ENCODE measurements at places on chromosomes 3 and 15. TPM values are rescaled to one million over a fixed set of nuclear protein-coding genes. Genes with fewer than 3 reads are reported as not detected.
A peak's percentile ranks its signal among the peaks of the same experiment; 100 is the strongest.

Gene HTR3E
- not detected for total RNA-seq

Gene PIK3CA
- 44.0 TPM for total RNA-seq

Gene CCR2
- not detected for total RNA-seq

Gene GOLGA8M
- total RNA-seq = 0.35 TPM

Gene SLC22A14
- 0.14 TPM for total RNA-seq

Gene GOLGA6D
- total RNA-seq = not detected

Gene LRRN1
- total RNA-seq = not detected

Gene FBXW12
- total RNA-seq = not detected

Gene ZSCAN2
- 14.1 TPM for total RNA-seq

- no peak for DNase-seq
Observed at GRCh38 chr3:107651782-107652181, 129.0 kb downstream of the BBX start.

DNA sequence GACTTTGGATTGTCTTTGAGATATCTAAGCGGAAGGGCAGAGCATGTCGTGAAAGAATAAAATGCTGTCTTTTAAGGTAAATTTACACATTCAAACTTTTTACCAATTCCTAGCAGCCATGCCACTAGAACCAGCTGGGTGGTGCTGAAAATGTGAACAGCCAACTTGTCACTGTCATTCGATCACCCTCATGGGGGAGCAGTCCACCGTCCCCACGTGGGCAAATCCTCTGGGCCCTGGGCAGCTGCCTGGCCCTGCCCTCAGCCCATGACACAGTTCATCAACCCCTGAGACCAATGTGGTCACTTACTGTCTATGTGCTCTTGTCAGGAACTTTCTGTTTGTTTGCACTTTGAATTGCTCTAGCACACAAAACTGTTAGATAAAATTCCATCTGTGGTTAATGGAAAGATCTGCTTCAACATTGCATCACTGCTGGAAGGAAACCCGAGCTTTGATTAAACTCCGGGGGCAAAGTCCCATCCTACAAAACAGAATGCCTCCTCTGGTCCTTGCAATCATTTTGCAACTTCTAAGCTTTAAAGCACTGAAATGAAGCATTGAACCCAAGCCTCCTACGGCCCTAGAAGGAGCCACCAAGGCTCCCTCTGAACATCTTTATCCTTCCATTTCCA, 50.1 kb downstream of the PCSK6 start:
- DNase-seq = no peak

DNA sequence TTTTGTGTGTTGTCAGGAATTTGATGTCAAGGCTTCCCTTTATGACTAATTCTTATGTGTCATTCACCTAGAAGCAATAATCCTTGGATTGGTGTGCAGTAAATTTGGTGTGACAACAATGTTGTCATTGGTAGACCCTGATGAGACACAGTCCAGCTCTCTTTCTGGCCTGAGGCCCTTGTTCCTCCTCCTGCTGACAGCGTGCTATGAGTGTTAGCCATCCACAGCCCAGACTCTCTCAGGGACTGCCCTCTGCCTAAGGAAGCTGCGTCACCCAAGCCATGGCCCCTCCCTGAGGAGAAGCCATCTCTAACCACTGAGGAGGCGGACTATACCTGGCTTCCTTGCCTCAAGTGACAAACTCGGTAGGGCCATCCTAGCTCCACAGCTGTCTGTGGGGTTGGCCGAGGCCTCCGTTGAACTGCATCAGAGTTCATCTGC, 13.3 kb upstream of the TM4SF1 start:
- DNase-seq = no peak

DNA sequence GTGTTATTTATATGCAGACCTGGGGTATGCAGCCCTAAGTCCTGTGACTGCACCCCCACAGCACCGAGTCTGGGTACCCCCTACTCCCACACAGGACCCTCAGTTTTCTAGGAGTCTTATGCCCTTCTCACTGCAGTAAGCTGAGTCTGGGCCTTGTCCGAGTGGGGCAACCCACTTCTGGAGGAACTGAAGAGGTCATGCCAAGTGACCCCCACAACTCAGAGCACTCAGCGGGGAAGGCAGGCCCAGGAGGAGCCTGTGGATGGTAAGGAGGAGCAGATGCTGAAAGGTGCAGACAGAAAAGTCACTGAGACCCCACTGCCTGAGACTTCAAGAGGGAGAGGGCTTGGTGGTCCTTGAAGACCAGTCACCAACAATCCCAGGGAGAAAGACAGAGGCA, 56.1 kb upstream of the FGD5 start:
- DNase-seq = no peak

DNA sequence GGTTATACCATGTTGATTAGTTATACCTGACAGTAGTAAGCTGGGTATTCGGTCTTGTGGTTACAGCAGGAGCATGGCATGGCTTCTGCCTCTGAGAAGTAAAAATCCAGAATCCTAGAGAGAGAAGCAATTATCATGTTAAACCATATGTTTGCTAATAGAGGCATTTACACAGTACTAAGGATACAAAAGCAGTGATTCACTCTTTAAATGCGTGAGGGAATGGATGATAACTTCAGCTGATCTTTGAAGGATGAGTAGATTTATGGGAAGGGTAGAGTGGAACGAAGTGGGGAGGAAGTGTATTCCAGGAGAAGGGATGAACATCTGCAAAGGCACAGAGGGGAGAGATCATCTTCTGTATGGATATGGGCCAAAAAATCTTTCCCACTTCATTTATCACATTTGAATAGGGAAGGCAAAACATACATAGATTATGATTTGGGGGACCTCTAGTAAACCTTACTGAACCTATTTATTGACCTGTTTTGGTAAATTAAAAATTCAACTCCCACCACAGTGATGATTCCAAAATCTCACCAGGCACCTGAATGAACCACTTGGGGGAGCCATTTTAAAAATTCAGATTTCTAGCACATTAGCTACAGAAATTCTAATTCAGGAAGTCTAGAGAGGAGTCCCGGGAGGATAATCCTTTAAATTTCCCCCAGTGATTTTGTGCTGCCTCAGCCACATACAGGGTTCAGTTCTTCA, 35.1 kb downstream of the IGSF10 start:
- no peak for DNase-seq

GRCh38 chr15:52441841-52442240, 86.8 kb downstream of the MYO5A start:
- no peak for DNase-seq

GRCh38 chr15:62732078-62732477, 310.5 kb upstream of the TPM1 start:
- no peak for DNase-seq

DNA sequence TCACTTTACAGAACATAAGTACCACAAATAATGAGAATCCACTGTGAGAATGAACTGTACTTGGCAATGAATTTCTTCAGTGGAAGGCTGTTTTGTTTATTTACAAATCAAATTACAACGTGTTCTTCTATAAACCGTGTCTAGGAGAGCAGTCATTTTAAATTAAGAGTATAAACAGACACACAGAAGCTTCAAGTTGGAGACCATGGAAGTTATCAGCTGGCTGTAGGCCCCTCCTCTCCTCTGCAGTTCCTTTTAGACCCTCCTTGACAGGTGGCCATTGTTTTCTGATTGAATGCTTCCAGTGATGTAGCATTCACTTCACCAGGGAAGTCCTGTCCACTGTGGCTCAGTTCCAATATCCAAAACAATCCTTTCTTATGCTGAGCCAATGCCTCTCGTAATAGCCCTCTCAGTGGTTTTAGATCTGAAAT, 7.3 kb upstream of the MAPK6 start:
- no peak for DNase-seq

GRCh38 chr3:58015520-58015915, 7.3 kb downstream of the FLNB start:
- DNase-seq = no peak

DNA sequence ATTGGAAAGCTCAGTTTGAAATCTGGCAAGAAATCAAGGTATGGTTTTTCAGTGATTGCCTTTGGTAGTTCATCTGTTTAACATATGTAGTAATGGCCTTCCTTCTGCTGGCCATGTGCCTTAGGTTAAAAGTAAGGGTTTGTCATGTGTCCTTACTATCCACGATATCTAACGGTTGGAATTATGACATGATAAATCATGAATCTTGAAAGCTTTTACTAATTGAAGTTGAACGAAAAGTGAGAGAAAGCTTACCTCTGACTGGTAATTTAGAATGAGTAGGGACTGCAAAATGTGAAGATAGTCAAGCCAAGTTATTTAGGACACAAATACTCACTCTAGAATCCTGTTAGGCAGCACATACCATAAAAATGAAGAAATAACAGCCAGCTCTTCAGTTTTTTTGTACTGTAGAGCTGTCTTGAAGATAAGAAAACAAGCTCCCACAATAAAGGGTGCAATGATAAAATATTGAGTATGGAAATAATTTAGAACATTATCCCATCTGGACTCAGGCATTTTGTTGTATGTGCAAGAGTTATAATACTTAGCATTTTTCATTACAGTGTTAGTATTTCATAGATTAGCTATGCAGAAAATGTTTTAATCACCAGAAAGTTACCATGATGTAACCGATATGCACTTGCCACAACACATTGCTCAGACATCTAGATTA, 303.4 kb downstream of the ZNF385D start:
- DNase-seq = no peak

DNA sequence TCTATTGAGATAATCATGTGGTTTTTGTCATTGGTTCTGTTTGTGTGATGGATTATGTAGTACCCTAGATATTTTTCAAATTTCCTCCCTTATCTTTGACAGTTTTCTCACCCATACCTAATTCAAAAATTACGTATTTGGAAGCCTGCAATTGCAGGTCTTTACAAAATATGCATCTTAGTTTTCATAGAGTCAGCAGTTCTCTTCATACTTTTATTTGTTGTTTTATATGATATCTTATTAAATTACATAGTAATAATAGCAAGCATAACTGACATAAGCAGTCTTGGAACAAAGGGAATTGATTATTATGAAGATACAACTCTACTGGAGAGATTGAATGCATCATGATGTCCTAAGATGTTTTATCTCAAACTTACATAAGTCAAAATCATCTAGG, 215.3 kb upstream of the CHRM5 start:
- DNase-seq = no peak

DNA sequence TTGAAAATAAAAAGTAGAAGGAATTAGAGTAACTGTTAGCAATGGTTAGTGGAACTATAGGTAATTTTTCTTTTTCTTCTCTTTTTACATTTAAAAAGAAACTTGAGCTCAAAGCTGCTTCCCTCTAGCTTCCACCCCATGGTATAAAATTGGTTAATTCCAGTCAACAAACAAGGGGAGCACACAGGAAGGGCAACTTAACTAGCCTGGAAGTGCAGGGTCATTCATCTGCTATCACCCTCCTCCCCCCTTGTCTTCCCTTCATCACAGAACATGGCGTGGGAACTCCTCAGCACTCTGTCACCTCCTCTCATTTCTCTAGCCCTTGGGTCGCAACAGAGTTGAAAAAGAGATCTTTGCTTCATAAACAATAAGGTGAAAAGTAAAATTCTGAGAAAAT, 20.0 kb downstream of the MASP1 start:
- DNase-seq = no peak

GRCh38 chr3:102398176-102398575, 36.6 kb upstream of the ZPLD1 start:
- no peak for DNase-seq

DNA sequence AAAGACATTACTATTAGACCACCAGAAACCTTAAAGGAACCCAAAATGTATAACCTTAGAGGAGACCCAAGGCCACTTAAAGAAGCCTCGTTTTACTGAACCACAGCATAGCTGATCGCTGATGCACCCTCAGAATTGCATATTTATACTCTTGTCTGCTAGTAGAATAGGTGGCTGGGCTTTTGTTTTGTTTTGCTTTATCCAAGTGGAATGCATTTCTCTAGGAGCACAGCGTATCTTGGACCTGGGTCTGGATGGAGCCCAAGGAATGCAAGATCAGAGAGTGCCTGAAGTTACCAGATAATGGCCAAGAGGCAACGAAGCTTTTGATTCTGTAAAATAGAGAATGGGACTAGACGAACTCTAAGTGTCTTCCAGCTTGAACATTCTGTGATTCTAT, 129.2 kb upstream of the COL8A1 start:
- no peak for DNase-seq

GRCh38 chr3:60490992-60491391, 760.3 kb downstream of the FHIT start:
- DNase-seq = no peak

DNA sequence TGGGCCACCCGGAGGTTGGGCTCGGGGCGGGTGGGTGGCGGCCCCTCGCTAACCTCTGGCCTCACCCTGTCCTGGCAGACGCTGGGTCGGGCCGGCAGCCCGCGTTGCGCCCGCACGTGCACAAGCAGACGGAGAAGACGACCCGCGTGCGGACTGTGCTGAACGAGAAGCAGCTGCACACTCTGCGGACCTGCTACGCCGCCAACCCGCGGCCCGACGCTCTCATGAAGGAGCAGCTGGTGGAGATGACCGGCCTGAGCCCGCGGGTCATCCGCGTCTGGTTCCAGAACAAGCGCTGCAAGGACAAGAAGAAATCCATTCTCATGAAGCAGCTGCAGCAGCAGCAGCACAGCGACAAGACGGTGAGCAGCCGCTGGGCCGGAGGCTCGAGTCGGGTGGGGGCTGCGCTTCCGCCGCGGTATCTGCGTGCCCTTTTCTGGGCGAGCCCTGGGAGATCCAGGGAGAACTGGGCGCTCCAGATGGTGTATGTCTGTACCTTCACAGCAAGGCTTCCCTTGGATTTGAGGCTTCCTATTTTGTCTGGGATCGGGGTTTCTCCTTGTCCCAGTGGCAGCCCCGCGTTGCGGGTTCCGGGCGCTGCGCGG, 3.7 kb downstream of the ISL2 start:
- no peak for DNase-seq

GRCh38 chr3:40019376-40019775, 210.0 kb downstream of the MYRIP start:
- DNase-seq = no peak

GRCh38 chr3:117692416-117692995, 982.9 kb downstream of the TUSC7 start:
- peak; percentile 36 for DNase-seq

DNA sequence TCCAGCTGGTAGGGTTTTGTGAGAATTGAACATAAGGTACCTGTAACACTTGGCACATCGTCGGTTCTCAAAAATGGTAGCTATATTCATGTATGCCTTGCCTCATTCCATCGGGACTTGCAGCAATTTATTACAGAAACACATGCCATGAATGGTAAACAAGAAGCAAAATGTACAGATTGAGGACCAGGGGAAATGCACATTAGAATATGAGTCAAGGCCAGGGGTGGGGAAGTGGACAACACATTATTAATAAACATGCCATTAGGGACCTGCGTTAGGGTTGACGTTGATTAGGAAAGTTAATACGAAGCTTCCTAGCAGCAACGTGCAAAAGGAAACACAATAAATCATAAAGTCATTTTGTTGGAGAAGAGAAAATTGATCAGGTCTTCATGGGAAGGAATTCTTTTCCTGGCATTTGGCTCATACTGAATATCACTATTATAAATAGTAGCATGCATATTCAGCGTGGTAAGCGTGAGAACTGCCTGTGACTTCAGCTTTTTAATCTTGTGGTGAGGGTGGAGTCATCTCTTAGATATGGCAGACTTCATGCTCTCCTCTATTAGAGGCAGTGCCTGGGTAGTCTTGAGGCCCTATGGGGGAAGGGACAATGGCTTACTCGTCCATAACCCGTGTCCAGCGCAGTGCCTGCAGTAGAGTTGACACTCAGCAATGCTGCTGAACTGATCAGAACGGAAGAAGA, 184.9 kb downstream of the SV2B start:
- no peak for DNase-seq

All from pulmonary artery endothelial cell (primary cell).